ENCODE measurements at places on chromosomes 12 and 14. TPM values are rescaled to one million over a fixed set of nuclear protein-coding genes. Genes with fewer than 3 reads are reported as not detected.

DNA sequence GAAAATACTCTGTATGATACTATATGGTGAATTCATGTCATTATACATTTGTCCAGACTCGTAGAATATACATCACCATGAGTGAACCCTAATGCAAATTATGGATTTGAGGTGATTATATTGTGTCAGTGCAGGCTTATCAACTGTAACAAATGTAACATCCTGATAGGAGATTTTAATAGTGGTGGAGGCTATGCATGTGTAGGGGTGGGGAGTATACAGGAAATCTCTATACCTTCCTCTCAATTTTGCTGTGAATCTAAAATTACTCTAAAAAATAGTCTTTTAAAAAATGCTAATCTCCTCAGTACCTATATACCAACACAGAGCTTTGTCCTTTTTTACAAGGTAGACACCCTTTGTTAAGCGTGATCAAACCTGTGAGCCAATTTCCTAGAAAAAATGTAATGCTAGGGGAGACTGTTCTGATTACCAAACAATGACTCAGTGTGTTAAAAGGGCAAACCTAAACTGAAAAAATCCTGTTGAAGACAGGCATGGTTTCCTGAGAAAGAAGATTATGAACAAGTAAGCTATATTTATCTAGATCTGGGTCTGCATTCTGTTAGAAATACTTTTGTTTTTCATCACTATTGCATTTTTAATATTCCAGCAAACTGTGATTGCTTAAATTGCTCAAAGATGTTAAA is 170.9 kb downstream of the DUSP6 start:
- DNase-seq, result no peak

DNA sequence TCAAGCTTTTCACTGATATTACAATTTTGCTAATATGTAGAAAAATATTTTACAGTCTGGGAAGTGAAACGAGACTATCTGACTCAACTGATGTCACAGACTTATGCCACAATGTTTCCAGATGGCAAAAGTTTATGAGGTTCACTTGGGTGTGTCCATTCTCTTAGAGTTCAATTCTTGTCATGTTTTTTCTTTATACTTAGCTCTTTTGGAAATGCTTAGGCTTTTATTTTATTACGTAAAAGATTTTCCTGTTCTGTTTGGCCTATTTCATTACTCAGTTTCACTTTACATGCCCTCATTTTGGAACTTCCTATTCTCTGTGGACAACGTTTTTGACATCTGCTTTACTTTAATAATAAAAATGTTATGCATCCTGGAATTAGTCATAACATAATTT is 2.1 kb upstream of the PDZRN4 start:
- no peak for DNase-seq

GRCh38 chr14:34776611-34777010 is 62.2 kb upstream of the CFL2 start:
- no peak for DNase-seq

- no peak for DNase-seq
These were observed 42.7 kb downstream of the CAMKK2 start for GRCh38 chr12:121253638-121254335.

- DNase-seq, result no peak
These were observed 31.8 kb downstream of the ZNF605 start for GRCh38 chr12:132924356-132924755.

- DNase-seq, result no peak
These were observed 7.6 kb upstream of the OVCH1 start for GRCh38 chr12:29505122-29505521.

- DNase-seq, result no peak
These were observed 19.8 kb downstream of the ZBTB42 start for GRCh38 chr14:104820669-104821228.

- no peak for DNase-seq
These were observed 739.6 kb upstream of the TBX3 start for GRCh38 chr12:115423546-115423987.

DNA sequence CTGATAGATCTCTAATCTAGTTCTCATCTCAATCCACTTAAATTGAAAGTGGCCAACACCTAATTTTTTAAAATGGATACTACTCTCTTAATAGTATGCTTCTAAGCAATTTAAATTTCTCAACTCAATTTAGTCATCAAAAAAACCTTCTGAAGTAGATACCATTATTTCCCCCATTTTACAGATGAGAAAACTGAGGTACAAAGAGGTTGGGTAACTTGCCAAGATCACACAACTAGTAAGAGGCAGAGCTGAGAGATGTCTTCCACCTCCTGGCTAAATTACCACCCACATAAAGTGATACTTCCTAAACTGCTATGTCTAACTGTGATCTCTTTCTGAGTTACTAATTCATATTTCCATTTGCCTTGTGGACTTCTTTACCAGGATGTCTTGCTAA is 6.6 kb downstream of the EXOC5 start:
- DNase-seq, result no peak

DNA sequence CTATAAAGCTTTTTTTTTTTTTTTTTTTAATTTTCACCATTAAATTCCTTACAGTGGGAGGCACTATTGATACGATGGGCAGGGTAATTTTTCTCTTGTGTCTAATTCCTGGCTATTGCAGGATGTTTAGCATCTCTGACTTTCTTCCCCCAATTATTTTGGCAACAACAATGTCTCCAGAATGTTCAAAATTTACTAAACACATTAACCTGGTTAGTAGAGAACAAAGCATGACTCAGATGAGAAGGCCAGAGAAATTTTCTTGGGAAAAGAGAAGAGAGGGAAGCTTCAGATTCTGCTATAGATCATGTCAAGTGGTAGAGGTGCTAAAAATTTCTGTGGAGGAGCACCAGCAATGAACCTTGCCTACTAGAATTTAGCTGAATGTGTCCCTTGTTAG is 171.5 kb upstream of the PRICKLE1 start:
- no peak for DNase-seq

DNA sequence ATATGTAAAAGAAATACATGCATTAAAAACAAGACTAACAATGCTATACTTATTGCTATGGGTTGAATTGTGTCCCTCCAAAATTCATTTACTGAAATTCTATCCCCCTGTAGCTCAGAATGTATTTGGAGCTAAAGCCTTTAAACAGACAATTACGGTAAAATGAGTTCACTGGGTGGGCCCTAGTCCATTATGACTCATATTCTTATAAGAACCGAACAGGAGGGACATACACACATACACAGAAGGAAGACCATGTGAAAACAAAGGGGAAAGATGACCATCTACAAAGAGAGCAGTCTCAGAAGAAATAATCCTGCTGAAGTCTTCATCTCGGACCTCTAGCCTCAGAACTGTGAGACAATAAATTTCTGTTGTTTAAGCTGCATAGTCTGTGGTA is 77.1 kb upstream of the ANKS1B start:
- DNase-seq, result no peak

DNA sequence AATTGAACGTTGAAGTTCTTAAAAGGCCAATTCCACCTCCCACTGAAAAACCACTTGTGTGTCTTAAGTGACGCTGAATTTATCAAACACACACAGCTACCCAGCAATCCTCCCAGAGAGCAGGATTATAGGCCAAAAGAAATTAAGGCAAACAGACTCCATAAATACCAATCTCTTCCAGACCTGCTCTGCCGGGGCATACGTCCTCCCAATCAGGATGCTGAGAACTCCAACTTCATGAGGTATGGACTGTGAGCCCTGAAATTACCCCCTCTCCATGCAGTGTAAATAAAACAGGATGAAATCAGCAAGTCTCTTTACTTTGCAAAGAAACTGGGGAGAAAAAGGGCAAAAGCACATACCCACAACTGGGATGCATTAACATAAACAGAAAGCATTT is 265.2 kb downstream of the KSR2 start:
- no peak for DNase-seq

- DNase-seq, result no peak
These were observed 8.7 kb downstream of the TESPA1 start for GRCh38 chr12:54975875-54976274.

- DNase-seq, result no peak
These were observed 48.6 kb upstream of the PPM1H start for GRCh38 chr12:62983594-62983993.

The KIAA0586 gene
- polyA plus RNA-seq, result 18.6 TPM

The TMPRSS12 gene
- polyA plus RNA-seq, result not detected

The SERPINA9 gene
- not detected for polyA plus RNA-seq

The CCDC177 gene
- 0.04 TPM for polyA plus RNA-seq

The OR4N5 gene
- not detected for polyA plus RNA-seq

The ACOT6 gene
- not detected for polyA plus RNA-seq

The KRT74 gene
- not detected for polyA plus RNA-seq

The CAMKK2 gene
- 22.6 TPM for polyA plus RNA-seq
